Ammon's horn (tissue), 1 donor: ENCODE measurements at places on chromosomes 11 and 22.

DNA sequence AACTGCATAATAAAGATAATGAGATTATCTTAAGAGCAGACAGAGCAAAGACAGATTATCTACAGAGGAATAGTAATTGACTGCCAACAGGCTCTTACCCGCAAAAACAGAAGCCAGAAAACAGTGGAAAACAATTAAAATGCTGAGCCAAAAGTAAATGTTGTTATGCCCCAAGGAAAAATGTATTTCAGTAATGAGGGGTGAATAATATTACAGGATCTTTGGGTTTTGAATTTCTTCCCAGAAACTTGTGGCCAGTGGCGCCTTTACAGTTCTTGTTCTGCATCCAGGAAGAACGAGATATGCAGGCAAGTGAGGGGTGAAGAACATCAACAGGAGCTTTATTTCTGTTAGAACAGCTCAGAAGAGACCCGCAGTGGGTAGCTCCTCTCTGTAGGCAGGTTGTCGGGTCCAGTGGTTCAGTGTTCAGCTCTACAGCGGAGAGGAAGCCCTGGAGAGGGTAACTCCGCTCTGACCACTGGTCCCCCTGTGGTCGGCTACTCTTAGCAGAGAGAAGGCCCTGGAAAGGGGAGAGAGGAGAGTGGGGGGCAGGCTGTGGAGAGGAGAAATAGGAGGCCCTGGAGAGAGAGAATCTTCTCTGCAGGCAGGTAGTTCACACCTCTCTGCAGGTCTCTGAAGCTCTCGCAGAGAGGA is 51.8 kb upstream of the SC5D start:
- no peak for DNase-seq

DNA sequence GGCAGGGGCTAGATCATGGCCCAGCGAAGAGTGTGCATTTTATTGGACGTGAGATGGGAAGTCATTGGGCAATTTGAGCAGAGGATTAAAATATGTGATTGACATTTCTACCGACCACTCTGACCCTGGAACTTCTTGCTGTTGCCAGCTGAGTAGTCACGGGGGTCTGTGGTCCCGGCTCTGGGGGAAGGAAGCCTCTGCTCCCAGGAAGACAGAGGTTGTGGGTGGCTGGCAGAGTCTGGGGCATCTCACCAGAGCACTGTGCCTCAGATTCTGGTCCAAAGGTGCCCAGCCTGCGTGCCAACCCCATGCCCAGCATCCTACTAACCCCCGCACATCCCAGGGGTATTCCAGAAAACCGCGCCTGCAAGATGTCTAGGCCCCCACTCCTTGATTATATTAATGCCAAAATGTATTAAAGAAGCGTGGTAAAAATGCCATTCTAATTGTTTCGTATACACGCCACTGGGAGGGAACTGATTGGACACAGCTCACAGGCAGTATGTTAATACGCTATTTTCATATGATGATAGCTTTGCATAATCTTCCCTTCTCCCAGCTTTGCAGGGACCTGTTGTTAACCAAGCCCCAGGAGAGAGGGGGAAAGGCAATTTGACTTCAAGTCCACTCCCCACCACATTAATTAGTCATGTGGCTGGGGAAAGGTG is 25.3 kb upstream of the LMO1 start:
- no peak for DNase-seq

- no peak for DNase-seq
These were observed 6.3 kb downstream of the PHF21A start for GRCh38 chr11:46114961-46115360.

- no peak for DNase-seq
These were observed 435.3 kb downstream of the OPCML start for GRCh38 chr11:133096981-133097380.

- no peak for DNase-seq
These were observed 1.8 kb downstream of the SLC16A8 start for GRCh38 chr22:38081941-38082828.

- no peak for DNase-seq
These were observed 176.4 kb downstream of the KIRREL3 start for GRCh38 chr11:126824035-126824607.

GRCh38 chr11:103806130-103806895 is 230.1 kb upstream of the DDI1 start:
- DNase-seq, result no peak

- peak; percentile 33 for DNase-seq
These were observed 9.6 kb downstream of the QSER1 start for GRCh38 chr11:32902089-32902665.

DNA sequence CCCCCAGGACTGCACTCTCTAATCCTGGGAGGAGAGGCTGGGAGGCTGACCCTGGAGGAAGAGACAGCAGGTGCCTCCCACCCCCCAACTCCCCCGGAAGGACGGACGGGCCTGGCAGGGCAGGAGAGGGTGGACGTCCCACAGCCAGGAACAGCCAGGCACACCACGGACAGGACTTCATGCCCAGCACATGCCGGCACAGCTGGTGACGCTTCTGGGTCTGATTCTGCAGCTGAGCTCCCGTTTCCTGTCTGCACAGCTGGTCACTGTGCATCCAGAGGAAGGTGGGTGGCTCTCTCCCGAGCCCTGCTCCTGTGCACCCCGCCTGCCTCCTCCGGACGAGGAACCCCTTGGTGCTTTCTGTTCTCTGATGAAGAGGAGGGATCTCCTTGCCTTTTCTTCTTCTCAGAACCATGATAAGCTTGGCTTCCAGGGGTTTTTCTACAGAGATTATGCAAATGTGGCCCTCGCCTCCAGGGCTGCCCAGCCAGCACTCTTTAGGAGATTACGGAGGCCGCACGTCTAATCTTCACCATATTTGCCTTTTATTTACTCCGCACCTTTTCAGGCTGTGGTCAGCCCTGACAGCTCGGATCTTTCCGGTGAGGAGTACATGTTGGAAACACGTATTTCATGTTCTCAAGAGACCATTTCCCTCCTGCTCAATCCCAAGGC is 1295.8 kb downstream of the BRD1 start:
- DNase-seq, result peak; percentile 56

DNA sequence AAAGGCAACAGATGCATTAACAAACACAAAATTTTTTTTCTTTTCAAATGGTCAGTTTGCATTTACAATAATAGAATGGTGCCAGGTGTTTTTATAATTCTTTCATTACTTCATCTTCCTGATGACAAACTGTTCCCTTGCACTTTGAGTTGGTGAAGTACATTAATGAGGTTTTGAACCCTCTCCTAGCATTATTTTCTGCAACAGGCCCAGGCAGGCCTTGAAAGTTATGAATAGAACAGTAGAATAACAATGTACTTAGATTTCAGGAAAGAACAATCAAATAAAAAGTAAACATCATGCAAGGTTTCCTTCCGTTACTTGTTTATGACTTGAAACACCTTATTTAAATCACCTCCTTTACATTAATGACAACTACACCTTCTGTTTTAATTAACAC is 9.6 kb downstream of the BTG4 start:
- no peak for DNase-seq

- DNase-seq, result no peak
These were observed 30.0 kb upstream of the MUC5B start for GRCh38 chr11:1192741-1193325.

DNA sequence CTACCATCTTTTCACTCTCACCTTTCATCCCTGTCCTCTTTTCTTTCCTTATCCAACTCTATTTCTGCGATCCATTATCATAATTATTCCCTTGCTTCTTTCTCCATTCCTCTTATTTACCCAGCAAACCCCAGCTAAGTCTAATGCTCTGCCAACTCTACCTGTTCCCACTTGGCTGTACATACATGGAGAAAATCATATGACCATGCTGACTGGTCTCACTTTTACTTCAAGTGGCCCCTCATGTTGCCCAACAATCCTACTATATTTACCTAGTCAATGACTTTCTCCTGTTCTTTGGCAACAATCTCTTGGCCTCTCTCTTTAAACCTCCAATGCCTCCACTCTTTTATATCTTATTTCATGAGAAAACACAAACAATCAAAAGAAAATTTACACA is 94.1 kb downstream of the USP35 start:
- no peak for DNase-seq

DNA sequence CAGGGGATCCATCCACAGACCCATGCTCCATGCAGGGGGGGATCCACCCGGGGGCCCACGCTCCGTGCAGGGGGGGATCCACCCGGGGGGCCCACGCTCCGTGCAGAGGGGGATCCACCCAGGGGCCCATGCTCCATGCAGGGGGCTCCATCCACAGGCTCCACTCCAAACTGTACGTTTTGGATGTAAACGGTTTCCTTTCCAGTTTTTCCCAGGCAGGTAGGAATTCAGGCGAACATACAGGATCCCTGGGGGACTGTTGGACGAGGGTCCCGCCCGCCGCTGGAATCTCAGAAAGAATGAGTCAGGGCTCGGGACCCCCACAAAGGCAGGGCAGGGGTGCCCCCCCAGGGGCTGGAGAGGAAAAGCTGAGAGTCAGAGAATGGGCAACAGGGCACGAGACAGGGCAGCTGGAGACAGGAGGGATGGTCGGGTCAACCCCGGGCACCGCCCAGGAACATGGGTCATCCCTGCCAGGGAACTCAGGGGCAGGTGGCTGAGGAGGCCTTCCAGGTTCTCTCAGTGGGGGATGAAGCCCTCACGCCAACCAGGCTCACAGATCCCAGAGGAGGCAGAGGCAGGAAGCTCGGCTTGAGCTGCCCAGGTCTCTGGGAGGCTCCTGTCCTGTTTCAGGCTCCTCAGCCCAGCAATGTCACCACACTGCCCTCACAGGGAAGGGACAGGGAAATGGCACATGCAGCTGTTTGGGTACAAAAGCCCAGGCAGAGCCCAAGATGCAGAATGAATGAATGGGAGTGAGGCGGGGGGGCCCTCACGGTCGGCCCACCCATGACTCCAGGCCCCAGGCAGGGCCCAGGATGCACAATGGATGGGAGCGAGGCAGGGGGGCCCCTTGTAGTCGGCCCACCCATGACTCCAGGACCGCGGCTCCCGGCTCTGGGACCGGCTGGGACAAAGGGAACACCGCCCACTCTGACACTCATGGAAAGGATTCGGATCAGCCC is 200.2 kb downstream of the BRD1 start:
- no peak for DNase-seq

DNA sequence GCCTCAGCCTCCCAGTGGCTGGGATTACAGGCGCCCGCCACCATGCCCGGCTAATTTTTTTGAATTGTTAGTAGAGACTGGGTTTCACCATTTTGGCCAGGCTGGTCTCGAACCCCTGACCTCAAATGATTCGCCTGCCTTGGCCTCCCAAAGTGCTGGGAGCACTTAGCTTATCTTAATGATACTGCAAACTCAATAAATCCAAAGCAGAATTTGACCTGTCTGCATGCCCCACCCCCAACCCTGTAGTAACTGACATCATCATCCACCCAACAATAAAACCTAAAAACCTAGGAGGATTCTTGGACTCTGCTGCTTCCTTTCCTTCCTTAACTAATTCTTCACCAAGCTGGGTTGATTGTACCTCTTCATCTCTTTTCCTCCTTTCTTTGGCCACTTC is 6.3 kb upstream of the ADSL start:
- no peak for DNase-seq

DNA sequence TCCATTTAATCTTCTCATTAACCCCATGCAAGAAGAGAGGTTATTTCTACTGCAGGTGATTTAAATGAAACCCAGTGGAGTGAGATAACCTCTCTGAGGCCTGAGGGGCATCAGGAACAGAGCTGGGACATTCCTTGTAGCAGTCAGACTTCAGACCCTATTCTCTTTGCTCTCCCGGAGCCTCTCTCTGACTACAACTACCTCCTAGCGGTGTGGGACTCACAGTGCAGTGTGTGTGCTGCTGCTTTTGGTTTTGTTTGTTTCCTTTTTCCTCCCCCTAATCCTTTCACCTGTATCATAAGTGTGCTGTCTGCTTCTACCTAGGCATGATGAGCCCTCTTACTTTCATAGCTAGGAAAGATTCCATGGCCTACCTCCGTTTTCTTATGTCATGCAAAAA is 769.6 kb downstream of the NTM start:
- no peak for DNase-seq

- DNase-seq, result no peak
These were observed 309.4 kb upstream of the ZC3H12C start for GRCh38 chr11:109783840-109784239.

DNA sequence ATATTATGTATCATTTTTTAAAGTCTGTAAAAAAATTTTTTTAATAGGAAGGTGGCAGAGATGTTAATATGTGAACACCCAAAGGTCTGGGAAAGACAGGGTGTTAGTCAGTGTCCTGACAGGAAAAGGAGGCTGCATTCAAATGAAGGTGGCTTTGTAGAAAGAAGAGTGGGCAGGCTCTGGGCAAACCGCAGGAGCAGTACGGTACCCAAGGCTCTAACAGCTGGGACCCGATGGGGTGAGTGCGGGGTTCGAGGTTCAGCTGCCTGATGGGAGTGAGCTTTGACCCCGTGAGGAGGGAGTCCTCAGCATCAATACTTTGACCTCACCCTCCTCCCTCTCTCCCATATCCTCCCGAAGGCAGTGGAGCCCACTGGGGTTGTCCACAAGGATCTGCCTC is 142.5 kb downstream of the C11orf91 start:
- DNase-seq, result no peak

- DNase-seq, result no peak
These were observed 369.3 kb downstream of the DLG2 start for GRCh38 chr11:85257837-85258236.

GRCh38 chr11:90428836-90429235 is 206.0 kb upstream of the CHORDC1 start:
- DNase-seq, result no peak

DNA sequence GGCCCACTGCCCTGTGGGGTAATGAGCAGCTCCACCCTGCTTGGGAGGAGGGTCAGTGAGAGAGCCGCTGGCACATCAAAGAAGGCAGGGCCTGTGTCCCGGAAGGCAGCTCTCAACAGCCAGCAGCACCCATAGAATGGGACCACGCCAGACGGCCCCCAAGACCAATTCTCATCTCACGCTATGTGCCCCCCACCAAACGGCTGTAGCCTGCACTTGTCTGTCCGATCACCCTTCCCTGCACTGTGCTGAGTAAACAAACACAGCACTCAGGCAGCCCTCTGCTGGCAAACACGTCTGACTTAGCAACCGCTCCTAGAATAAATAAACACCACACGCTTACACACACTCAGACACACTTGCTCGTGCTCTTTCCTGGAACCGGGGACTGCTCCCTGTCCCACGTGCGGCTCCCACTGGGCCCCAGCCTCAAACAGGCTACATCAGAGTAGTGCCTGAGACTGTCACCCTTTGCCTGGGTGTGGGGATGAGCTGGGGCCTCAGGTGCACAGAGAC is 53.2 kb upstream of the CDON start:
- DNase-seq, result peak; percentile 63

GRCh38 chr22:28830441-28830840 is 30.1 kb upstream of the XBP1 start:
- DNase-seq, result no peak

- no peak for DNase-seq
These were observed 550.3 kb downstream of the CNTN5 start for GRCh38 chr11:99571094-99571493.
